ENCODE measurements at places on chromosomes 16 and 17.
A peak's percentile ranks its signal among the peaks of the same experiment; 100 is the strongest.

DNA sequence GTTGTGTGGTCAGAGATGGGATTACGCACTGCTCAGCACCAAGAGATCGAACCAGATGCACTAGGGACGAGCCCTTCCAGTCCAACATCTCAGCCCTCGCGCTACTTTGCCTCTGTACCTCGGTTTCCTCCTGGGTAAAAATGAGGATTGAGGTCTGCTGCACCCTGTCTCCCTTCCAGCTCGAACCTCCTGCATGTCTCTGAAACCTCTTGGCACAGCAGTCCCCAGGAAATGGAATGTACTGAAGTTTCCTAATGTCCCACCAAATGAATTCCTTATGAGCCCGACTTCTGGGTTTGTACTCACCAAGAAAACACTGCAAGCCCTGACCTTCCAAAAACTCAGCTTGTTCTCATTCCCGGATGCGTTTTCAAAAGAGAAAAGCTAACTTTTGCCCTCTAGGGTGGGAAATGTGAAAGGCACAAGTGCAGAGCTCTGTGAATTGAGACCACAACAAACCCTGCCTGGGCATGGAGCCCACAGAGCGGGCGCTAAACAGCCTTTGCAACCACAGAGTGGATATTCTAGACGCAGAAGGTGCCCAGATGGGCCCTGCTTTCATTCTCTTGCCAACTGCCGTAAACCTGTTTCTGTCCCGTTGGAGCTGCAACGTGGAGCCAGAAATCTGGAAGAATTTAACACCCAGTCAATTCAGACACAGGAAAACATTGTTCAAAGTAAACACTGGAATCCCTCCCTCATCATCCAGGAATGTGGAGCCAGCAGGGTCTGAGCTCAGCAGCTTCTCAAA is 10.3 kb downstream of the CDRT4 start:
- no peaks in the 10 kb centered on the region for H3K27me3 ChIP-seq
- peak overlapping the region; percentile 6 for H3K4me3 ChIP-seq
- H3K36me3 ChIP-seq: no peaks in the 10 kb centered on the region

DNA sequence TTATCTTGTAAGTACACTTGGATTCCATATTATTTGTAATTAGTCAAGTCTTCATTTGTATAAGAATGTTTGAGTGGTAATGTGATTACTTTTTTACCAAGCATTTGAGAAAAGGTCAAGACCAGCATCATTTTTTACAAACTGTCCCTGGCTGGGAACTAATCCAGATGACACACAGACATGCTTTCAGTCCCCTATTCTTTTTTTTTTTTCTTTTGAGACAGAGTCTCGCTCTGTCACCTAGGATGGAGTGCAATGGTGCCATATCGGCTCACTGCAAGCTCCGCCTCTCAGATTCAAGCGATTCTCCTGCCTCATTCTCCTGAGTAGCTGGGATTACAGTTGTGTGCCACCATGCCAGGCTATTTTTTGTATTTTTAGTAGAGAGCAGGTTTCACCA is 4.5 kb downstream of the DERL2 start:
- H3K27me3 ChIP-seq: no peaks in the 10 kb centered on the region
- no peaks in the 10 kb centered on the region for H3K36me3 ChIP-seq
- H3K4me1 ChIP-seq: no peaks in the 10 kb centered on the region
- no peak overlapping the region for H3K27ac ChIP-seq
- ATAC-seq: no peak
- no peak overlapping the region for H3K4me3 ChIP-seq

DNA sequence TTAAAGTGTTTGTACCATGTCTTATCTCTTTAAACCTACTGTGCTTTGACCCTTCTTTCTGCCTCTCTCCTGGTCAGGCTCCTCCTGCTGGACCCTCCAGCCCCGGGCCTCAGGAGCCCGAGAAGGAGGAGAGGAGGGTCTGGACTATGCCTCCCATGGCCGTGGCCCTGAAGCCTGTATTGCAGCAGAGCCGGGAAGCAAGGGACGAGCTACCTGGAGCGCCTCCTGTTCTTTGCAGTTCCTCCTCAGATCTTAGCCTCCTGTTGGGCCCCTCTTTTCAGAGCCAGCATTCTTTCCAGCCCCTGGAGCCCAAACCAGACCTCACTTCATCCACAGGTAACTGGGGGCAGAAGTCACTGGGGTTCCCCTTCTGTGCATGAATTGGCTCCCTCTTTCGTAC is 13.6 kb downstream of the CNTROB start:
- H3K4me1 ChIP-seq: no peaks in the 10 kb centered on the region
- ATAC-seq: no peak
- no peak overlapping the region for H3K4me3 ChIP-seq
- no peak overlapping the region for H3K27ac ChIP-seq
- H3K27me3 ChIP-seq: no peaks in the 10 kb centered on the region

DNA sequence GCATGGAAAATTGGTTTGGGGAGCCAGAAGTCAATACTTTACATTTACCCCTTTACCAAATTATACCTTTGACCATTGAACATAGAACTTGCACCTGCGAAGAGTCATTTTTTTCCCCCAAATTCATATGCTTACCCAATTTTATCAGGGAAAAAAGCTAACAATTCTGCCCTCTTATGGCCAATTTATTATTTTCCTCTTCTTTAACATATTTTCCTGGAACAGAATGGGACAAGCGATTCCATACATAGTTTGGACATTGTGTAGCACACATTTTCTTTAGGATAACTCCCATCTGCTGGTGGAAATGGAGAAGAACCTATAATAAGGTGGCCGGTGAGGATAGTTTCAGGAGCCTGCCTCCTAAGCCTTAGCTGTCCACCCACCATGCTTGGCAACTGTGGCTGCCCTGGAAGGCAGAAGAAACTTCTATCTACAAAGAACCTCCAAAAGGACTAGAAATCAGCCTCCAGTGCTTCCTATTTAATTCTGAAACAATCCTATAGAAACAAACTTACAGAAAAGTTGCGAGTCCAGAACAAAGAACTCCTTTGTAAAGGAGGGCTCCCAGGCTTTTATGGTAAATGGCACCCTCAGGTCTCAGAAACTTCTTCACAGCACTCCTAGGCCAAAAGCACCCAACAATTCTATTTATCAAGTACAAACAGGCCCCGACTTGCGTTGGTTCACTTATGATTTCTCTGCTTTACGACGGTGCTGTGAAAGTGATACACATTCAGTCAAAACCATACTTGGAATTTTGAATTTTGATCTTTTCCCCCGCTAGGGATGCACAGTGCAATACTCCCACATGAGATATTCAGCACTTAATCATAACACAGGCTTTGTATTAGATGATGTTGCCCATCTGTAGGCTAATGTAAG is 64.1 kb upstream of the CACNG4 start:
- ATAC-seq: no peak
- peaks cover 7% of the 10 kb centered on the region for H3K4me1 ChIP-seq
- no peaks in the 10 kb centered on the region for H3K36me3 ChIP-seq
- H3K27me3 ChIP-seq: peaks cover 26% of the 10 kb centered on the region
- no peak overlapping the region for H3K4me3 ChIP-seq

DNA sequence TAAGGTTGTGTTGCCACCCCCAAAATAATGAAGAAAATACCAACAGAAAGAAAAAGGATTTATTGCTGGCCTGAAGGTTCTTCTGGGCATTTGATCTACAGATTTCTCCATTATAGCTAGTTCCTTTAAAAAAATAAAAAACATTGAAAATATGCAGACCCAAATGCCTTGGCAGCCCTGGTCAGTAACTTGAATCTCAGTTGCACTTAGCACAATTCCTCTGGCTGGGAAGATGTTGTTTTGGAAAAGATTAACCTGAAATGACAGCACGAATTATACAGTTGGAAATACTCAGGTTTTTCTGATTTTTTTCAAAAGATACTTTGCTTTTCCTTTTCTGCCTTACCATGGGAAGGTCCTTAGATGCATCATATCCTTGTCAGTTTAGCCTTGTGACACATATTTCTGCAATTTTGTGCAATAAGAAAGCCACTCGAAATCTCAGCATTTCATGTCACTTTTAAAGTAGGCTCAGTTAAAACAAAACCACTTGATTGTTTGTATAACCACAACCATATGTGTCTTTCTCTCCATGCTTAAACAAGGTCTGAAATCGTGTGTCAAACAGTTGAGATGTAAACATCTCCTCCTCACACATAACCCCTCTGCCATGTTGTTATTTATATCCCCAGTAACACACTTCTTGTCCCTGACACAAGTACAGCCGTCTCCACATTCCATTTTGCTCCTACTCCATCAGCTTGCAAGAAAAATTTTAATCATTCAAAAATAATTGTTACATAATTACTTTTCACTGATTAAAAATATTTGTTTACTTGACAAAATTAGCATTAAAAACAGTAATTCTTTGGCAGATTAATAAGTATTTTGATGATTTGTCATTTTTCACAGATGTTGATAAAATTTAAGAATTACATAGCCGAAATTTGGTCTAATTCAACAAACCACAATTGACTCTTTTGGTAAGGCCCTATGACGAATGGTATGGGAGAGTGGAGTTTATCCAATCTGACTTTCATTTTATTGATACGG is 61.1 kb downstream of the SIAH1 start:
- peaks cover 13% of the 10 kb centered on the region for H3K4me1 ChIP-seq
- ATAC-seq: no peak
- H3K4me3 ChIP-seq: no peak overlapping the region

GRCh38 chr17:82848022-82848592 is 8.3 kb upstream of the ZNF750 start:
- no peaks in the 10 kb centered on the region for H3K27me3 ChIP-seq
- H3K36me3 ChIP-seq: peaks cover 15% of the 10 kb centered on the region
- no peak for ATAC-seq
- H3K4me3 ChIP-seq: no peak overlapping the region
